CD4-positive, alpha-beta T cell (primary cell): ENCODE measurements at places on chromosomes 16 and 17. TPM values are rescaled to one million over a fixed set of nuclear protein-coding genes. Genes with fewer than 3 reads are reported as not detected.

TAT gene
- not detected for total RNA-seq

ADCY7 gene
- total RNA-seq = 147 TPM

MSLN gene
- not detected for total RNA-seq

ERN2 gene
- total RNA-seq = not detected

TP53 gene
- 26.0 TPM for total RNA-seq

NPIPB6 gene
- 2.4 TPM for total RNA-seq

GRCh38 chr17:14058051-14058450, 11.3 kb upstream of the COX10 start:
- no peak for DNase-seq

GRCh38 chr16:30948667-30949649, at the start of gene ORAI3:
Gene ORAI3 (plus strand): TSS chr16:30949068. CDS start chr16:30949290, 222 bp downstream.
- peak; percentile 60 for DNase-seq

DNA sequence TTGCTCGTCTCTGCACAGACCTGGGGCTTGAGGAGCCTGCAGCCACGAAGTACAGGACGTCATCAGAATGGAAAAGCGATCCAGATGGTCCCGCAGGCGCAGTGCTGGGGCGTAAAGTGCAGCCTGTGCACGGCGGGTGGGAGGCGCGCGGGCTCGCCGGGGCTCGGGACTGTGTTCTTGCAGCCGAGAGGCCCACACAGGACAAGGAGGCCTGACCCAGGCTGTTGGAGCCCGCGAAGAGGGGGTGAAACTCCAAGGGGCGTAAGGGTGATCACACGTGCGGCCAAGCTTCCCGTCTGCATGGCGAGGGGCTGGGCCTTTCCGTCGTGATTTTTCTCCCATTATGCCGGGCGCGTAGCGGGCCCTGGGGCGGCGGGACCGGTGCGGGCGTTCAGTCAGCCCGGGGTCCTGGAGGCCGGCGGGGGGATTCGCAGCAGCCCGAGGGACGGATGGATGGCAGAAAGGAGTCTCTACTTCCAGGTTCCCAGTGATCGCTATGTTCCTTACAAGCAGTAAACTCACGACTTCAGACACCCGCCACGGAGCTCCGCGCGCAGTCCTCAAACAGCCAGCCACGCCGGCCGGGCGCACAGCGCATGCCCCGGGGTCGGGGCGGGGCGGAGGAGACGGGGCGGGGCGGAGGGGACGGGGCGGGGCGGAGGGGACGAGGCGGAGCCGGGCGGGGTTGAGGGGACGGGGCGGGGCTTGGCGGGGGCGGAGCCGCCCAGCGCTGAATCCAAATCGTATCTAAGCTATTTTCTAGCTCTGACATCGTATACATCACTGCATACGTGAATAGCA, 141.0 kb upstream of the KCNJ18 start:
- peak; percentile 73 for DNase-seq

DNA sequence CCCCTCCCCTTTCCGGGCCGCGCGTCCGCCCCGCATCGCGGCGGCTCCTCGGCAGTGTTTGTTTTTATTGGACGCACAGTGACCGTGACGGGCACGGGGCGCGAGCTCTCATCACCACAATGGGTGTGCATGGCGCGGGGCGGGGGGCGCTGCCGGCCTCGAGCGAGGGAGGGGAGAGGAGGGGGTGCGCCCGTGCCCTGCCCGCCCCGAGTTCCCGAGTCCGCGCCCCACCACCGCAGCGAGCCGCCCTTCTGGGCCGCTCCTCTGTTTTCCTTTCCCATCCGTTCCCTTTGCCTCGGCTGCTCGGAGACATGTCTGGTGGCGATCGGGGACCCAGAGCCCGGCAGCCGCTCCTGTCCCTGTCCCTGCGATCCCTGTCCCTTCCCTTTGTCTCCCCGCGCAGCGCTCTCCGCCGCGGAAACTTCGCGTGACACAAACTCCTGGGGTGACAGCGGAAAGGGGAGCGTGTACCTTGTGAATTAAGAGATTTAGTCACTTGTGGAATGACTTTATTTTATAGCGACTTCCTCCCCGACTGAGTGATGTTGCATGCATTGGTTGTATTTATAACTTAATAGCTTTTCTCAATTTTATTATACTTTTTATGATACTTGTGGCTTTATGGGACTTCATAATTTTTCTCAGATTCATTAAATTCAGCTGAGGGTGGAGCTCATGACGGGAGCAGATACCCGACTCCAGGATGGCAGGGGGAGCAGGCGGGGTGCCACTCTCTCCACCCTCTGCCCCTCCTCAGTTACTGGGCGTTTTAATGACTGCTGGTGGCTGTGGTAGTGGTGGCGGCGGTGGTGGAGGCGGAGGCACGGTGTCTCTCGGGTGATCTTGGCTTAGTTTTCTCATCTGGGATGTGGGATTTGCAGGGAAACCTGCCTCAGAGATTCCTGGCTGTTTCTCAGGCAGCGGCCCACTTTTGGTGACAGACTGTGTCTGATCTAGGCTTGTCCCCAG, 40.8 kb downstream of the MRM1 start:
- DNase-seq = peak; percentile 5

GRCh38 chr17:28327031-28327607, 8.1 kb downstream of the TMEM97 start:
- DNase-seq = no peak

GRCh38 chr17:19295473-19296135, 58.4 kb downstream of the EPN2 start:
- no peak for DNase-seq

GRCh38 chr16:79876332-79876730, 275.8 kb upstream of the MAF start:
- no peak for DNase-seq

GRCh38 chr17:28702026-28702751, 9.5 kb downstream of the PROCA1 start:
- DNase-seq = no peak

GRCh38 chr16:2953706-2954627, 10.1 kb upstream of the KREMEN2 start:
- DNase-seq = no peak

DNA sequence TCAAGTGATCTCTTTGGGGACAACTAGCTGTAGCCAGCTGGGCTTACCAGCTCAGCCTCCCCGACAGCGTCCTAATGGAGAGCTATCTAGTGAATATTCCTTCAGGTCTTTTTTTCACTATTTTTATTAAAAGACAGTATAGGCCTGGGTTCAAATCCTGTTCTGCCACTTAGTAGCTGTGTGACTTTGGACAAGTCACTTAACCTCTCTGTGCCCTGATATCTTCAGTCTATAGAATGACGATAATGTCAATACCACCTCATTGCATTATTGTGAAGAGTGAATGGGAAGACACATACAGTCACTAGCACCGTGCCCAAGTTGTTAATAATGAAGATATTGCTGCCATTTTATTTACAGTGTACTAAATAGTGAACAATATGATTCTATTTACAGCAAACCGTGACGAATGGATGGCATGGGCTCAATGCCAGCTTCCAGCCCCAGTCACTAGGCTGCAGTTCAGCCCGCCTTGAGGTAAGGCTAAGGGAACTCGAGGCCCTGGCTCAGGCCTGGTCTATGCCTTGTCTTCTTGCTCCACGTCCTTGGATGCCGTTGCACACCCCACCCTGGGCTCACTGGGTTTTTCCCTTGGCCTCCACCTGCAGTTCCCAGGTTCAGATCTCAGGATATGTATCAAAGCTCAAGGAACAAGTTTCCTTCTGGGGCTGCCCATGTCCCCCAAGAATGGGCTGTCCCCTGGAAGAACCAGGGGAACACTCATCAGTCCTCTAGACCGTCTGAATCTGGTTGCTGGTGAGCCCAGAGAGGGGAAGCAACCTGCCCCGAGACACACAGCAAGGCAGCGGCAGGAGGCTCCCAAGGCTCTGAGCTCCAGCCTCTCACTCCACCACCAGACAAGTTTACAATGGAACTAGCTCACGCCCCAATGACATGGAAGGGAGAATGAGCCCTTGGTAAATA, 95.4 kb upstream of the TNRC6C start:
- no peak for DNase-seq

GRCh38 chr16:70454222-70455034, at the start of gene FCSK:
Gene FCSK (plus strand): TSS chr16:70454595. CDS start chr16:70463191, 8,596 bp downstream.
- peak; percentile 75 for DNase-seq

DNA sequence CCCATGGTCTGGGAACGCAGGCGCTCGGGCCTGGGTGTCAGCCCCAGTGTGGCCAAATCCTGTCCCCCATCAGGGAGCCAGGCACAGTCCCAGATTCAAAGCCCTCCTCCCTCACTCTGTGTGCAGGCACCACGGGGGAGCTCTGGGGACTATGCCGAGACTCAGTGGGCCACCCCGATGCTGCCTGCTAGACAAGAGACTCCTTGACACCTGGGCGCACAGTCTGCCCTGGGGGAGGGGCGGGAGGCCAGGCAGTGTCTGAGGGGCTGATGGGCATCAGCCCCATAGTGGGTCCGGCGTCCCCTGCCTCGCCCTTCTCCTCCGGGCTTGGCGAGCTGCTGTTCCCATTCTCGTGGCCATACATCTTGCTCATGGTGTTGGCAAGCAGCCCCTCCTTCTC, 8.5 kb upstream of the CD79B start:
- DNase-seq = no peak

DNA sequence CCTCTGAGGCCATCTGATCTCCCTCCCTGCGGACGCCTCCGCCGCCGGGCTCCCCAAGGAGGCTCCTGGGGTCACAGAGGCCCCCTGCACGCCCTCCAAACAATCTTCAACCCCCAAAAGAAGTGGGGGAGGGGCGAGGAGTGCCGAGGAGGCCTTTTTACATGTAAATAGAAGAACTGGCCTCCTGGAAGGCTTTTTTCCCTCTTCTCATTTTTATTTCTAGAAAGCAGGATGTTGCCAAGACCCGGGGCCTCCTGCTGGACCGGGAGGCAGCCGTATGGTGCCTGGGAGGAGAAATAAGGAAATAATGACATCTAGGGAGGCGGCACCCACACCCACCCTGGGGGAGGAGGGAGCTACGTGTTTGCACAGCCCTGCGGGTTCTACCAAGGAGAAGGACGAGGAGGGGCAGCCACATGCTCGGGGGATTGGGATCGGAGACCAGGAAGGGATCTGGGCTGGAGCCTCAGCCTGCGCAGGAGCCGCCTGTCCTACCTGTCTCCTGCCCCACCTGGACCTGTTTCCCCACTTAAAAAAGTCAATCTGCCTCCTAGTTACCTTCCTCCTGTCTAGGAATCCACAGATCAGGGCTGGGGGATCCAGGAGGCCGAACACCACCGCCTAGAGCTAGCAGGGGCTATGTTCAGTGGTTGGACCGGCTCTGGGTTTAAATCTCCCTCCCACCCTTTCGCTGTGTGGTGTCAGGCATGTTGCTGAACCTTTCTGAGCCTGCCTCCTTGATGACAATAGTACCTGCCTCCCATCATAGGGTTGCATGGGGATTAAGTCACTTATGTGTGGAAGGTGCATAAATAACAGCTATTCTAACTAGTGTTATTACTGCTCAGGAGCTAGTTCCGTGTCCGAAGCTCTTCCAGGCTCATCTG, 175.7 kb upstream of the GSE1 start:
- no peak for DNase-seq

GRCh38 chr17:82979718-82980117, 99.7 kb upstream of the METRNL start:
- DNase-seq = no peak

- DNase-seq = no peak
These were observed 68.4 kb upstream of the NKD1 start for GRCh38 chr16:50479771-50480170.

GRCh38 chr17:61411261-61412142, 11.9 kb downstream of the TBX2 start:
- DNase-seq = no peak

DNA sequence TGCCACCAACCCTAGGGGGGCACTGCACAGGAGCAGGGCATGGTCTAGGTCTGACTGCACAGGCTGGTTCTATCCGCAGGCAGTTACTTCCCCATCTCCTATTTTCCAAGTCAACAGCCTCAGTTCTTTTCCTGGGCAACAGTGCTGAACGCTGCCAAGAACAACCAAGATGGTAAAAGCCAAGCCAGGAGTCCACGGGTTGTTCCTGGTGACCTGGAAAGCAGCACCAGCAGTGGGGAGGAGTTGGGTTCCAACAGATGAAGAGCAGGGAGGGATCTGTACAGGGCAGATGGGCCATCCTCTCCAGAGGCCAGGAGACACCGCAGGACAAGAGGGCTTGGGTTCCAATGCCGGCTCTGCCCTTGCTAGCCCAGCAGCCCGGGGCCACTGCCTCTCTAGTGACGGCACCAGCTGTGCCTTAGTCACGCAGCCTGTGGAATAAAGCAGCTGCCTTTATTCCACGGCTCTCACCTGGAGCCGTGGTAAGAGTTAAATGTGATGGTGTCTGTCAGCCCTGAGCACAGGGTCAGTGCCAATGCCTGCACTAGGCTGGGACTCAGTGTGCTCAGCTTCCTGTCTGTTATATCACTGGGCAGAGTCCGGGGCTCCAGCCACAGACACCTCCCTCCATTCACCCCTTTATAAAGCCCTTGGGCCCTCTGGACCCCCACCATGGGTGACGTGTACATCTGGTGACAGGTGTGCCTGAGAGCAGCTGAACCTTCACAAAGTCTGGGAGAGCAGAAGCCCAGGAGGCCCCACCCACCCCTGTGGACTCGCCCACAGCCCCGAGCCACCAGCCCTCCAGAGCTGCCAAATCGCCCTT, 44.9 kb downstream of the MARF1 start:
- DNase-seq = no peak

GRCh38 chr16:67966549-67967182, 1.8 kb downstream of the SLC12A4 start:
- DNase-seq = no peak

DNA sequence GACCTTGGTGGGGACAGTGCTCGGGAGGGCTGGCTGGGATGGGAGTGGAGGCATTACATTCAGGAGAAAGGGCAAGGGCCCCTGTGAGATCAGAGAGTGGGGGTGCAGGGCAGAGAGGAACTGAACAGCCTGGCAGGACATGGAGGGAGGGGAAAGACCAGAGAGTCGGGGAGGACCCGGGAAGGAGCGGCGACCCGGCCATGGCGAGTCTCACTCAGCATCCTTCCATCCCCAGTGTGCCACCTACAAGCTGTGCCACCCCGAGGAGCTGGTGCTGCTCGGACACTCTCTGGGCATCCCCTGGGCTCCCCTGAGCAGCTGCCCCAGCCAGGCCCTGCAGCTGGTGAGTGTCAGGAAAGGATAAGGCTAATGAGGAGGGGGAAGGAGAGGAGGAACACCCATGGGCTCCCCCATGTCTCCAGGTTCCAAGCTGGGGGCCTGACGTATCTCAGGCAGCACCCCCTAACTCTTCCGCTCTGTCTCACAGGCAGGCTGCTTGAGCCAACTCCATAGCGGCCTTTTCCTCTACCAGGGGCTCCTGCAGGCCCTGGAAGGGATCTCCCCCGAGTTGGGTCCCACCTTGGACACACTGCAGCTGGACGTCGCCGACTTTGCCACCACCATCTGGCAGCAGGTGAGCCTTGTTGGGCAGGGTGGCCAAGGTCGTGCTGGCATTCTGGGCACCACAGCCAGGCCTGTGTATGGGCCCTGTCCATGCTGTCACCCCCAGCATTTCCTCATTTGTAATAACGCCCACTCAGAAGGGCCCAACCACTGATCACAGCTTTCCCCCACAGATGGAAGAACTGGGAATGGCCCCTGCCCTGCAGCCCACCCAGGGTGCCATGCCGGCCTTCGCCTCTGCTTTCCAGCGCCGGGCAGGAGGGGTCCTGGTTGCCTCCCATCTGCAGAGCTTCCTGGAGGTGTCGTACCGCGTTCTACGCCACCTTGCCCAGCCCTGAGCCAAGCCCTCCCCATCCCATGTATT, 1.1 kb downstream of the CSF3 start:
- no peak for DNase-seq
